Ovary (tissue), 10 donors: ENCODE measurements at places on chromosomes 12 and 14. TPM values are rescaled to one million over a fixed set of nuclear protein-coding genes. Genes with fewer than 3 reads are reported as not detected.
A peak's percentile ranks its signal among the peaks of the same experiment; 100 is the strongest.

DUSP6 gene
- 14.2 TPM for total RNA-seq

GRCh38 chr12:124441443-124442194 is 125.8 kb downstream of the NCOR2 start:
- H3K27me3 ChIP-seq = no peaks in the 10 kb centered on the region
- H3K4me1 ChIP-seq = peaks cover 5% of the 10 kb centered on the region
- H3K36me3 ChIP-seq = no peaks in the 10 kb centered on the region
- H3K4me3 ChIP-seq = no peak overlapping the region
- DNase-seq = no peak
- H3K27ac ChIP-seq = no peak overlapping the region

GRCh38 chr14:103056322-103057027 is 874 bp downstream of the CDC42BPB start:
- H3K4me3 ChIP-seq = peak overlapping the region; percentile 96
- peak; percentile 75 for DNase-seq
- no peaks in the 10 kb centered on the region for H3K27me3 ChIP-seq
- H3K4me1 ChIP-seq = peaks cover 12% of the 10 kb centered on the region

ZDHHC22 gene
- total RNA-seq = not detected

SRRM4 gene
- total RNA-seq = not detected

- H3K4me3 ChIP-seq = no peak overlapping the region
- peaks cover 2% of the 10 kb centered on the region for H3K4me1 ChIP-seq
- H3K27me3 ChIP-seq = no peaks in the 10 kb centered on the region
- no peak overlapping the region for H3K27ac ChIP-seq
- H3K36me3 ChIP-seq = no peaks in the 10 kb centered on the region
- DNase-seq = no peak
Measured at GRCh38 chr12:3550839-3551238, 59.8 kb downstream of the PRMT8 start.

ALKBH2 gene
- 11.3 TPM for total RNA-seq

DNA sequence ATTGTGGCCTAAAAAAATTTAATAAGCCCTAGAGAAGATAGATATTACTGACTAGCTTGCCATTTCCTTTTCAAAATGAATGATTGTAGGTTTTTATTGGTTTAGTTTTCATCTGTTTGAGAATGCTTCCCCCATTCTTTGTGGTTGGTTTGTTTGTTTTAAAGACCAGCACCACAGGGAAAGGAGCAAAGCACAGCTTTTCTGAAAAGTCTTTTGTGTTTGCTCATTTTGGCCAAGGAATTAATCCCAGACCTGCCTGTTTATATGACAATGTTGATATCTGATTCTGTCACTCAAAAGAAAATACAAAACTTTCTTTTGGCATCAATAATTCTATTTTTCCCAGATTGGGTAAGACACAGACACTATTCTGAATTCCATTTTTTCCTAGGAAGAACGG is 312.5 kb upstream of the FLRT2 start:
- H3K36me3 ChIP-seq = no peaks in the 10 kb centered on the region
- DNase-seq = no peak
- H3K4me1 ChIP-seq = no peaks in the 10 kb centered on the region

DNA sequence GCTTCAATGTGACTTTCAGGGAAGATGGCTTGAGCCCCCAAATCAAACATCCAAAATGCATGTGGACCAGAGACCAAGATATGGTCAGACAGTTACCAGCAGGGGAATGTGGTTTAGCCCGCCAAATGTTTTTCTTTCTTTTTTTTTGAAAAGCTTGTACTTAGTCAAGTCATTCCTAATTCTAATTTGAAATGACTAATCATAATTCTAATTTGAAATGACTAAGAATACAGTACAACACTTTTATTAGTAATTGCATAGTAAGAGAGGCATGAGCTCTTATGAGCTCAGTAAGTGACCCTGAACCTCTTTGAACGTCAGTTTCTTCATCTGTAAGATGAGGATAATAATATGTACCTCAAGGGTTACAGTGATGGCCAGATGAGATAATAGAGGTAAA is 72.4 kb downstream of the HECTD4 start:
- H3K36me3 ChIP-seq = no peaks in the 10 kb centered on the region
- peaks cover 5% of the 10 kb centered on the region for H3K4me1 ChIP-seq
- no peak overlapping the region for H3K27ac ChIP-seq
- no peak for DNase-seq
- no peak overlapping the region for H3K4me3 ChIP-seq
- H3K27me3 ChIP-seq = no peaks in the 10 kb centered on the region

DNA sequence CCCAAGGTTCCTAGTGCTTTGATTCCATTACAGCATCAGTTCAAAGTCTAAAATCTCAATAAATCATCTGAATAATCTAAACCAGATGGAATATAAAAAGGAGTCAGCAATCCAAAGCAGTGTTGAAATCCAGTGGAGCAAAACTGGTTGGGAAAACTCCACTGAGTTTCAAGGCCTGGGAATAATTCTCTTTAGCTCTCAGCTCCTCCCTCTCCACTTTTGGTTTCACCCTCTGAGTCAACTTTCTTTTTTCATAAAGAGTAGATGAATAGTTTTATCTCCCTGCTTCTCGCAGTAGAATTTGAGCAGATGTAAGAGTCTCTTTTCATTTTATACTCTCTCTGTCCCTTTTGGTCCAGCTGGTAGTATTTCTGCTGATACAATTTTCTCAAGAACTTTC is 338.6 kb downstream of the APAF1 start:
- no peaks in the 10 kb centered on the region for H3K4me1 ChIP-seq
- H3K27me3 ChIP-seq = no peaks in the 10 kb centered on the region
- H3K4me3 ChIP-seq = no peak overlapping the region
- no peak for DNase-seq
- no peak overlapping the region for H3K27ac ChIP-seq

DNA sequence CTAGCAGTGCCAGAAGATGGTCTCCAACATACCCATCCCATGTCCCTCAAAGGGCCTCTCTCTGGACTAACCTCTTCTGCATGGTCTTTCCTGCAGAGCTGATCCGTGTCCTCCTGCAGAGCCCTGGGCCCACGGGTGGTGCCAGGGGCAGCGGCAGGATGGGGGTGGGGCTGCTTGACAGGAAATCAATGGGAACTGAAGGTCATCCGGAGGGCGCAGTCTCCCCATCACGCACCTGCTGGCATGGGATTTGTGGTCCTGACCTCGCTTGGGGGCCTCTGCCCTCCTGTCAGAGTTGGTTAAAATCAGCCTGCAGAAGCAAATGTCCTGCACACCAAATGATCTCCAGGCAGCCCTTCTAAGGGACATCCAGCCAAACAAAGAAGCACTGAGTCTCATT is 110.2 kb downstream of the DPF3 start:
- no peak overlapping the region for H3K27ac ChIP-seq
- no peak overlapping the region for H3K4me3 ChIP-seq
- H3K4me1 ChIP-seq = peaks cover 5% of the 10 kb centered on the region
- DNase-seq = no peak

DNA sequence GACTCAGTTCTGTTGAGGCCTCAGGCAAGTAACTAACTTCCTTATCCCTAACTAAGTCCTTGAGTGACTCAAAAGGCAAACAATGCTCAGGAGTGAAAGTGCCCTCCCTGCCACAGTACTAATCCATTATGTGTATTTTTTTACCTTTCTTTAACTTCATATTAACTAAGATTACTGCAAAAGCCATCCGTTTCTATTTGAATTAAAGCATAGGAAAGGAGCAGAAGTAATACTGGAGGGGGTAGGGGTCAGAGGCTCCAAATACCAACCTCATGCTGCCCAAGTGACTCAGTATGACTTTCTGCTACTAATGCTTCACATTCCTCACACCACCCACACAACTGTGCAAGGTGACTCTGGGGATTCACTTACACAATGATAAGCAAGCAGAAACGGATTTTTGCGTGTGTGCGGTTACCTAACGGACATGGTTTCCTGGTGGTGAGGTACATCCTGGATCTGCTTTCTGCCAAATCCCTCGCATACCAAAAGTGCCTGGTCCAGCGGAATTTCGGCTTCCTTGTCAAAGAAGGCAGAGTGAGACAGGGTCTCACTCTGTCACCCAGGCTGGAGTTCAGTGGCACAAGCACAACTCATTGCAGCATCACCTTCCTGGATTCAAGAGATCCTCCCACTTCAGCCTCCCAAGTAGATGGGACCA is 25.1 kb downstream of the MOK start:
- H3K27me3 ChIP-seq = no peaks in the 10 kb centered on the region
- DNase-seq = no peak
- H3K36me3 ChIP-seq = no peaks in the 10 kb centered on the region
- no peak overlapping the region for H3K27ac ChIP-seq

- H3K4me3 ChIP-seq = no peak overlapping the region
- H3K36me3 ChIP-seq = no peaks in the 10 kb centered on the region
- DNase-seq = no peak
Measured at GRCh38 chr14:56708704-56709103, 101.6 kb downstream of the OTX2 start.

BCL11B gene
- total RNA-seq = 0.20 TPM

- H3K27me3 ChIP-seq = no peaks in the 10 kb centered on the region
- H3K27ac ChIP-seq = no peak overlapping the region
- no peaks in the 10 kb centered on the region for H3K36me3 ChIP-seq
- H3K4me3 ChIP-seq = no peak overlapping the region
- H3K4me1 ChIP-seq = no peaks in the 10 kb centered on the region
Measured at GRCh38 chr14:33805593-33805992, 145.3 kb downstream of the EGLN3 start.
